ENCODE measurements at places on chromosomes 1 and 21.

GRCh38 chr1:182149411-182149965, 88.0 kb upstream of the ZNF648 start:
- DNase-seq, result no peak

DNA sequence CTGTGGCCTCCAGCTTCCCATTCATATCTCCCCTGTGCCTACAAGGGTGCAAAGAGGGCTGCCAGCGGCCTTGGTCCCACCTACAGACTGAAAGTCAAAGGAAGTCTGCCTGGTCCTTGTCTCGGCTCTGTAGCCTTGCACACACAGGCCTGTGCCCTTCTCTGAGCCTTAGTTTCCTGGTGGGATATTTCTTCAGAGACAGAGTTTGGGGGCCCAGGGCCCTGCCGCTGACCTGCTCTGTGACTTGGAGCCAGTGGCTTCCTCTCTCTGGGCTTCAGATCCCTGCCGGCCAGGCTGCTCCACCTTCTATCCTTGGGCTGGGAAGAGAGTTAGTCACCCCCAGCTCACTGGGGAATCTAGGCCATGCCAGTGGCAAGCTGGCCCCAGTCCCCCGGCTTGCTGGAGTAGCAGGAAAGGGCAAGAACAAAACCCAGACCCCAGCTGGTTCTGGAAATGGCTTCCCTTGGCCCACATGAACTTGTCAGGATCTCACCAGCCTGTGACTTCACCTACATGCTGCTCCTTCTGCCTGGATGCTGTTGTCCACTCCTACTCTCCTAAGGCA, 1.0 kb upstream of the TMEM61 start:
- no peak for DNase-seq

GRCh38 chr1:81800695-81801650, at the start of gene ADGRL2:
ADGRL2 (plus strand) TSS chr1:81800934; CDS start chr1:81836985, 36,051 bp downstream.
- DNase-seq, result no peak

DNA sequence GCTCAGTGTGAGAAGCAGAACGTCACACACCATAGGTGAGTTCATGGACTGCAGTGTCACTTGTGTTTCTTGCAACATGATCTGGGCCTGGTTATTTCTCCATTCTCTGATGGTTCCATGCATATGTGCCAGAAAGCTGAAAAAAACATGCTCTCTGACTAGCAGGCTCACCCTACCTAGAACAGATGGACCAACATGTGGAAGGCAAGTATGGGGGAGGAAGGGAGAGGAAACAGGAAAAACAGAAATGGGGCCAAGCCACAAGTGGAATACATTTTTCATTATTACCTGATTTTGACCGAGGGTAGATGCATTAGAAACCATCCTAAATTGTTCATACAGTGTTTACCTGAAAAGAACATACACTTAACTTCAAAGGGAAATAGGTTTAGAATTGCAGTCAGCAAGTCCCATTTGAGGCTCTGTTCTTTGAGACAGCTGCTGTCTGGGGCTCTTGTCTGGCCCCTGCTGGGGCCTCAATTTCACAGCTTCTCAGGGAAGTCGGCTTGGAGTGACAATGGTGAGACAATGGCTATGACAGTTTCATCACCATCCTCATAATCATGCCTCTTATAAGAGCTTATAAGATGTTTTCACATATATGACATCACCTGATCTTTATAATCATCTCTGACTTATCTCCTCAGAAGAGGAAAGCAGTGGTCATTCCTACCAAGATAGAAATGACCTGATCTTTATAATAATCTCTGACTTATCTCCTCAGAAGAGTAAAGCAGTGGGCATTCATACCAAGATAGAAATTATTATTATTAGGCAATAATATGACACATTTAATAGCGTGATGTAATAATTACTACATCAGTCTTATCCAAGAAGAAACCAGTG, 327.3 kb downstream of the SIPA1L2 start:
- DNase-seq, result no peak

- DNase-seq, result no peak
Observed at GRCh38 chr1:42739753-42740700, at the start of gene CLDN19. CLDN19 (minus strand) TSS chr1:42740236; CDS start chr1:42740063, 173 bp downstream.

DNA sequence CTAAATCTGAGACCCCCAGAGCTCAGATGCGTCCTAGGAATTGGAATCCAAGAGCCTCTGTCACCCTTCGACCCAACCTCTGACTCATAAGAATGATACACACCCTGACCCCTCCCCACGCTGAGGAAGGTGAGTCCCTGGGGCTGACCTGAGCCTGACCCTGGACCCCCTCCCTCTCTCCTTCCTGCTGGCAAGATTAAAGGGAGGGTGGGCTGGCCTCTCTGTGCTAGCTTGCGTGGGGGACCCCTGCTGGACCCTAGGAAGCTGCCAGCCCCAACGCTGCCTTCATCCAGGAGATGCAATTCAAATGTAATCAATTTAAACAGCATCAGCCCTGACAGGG, 627 bp downstream of the PLEKHA6 start:
- no peak for DNase-seq

- DNase-seq, result no peak
Observed at GRCh38 chr1:4595341-4596225, 58.8 kb upstream of the AJAP1 start.

DNA sequence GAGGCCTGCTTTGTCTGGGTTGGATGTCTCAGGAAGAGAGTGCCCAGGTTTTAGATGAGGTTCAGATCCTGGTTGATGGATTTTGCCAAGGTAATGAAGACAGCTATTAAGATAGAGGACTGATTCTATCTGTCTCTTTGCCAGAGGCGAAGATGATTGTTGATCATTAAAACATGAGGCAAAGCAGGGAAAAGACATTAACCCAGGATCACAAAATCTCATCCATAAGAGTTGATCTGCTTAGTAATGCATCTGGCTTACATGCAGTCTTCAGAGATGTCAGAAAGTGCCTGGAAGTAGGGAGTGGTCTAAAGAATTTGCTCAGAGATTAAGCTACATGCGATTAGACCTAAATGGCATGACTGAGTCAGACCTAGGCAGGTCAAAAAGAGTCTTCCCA, 229.6 kb upstream of the PLD5 start:
- DNase-seq, result no peak

- no peak for DNase-seq
Observed at GRCh38 chr1:226993814-226994585, 53.9 kb downstream of the COQ8A start.

GRCh38 chr1:201903135-201903534, 14.4 kb downstream of the SHISA4 start:
- DNase-seq, result no peak

DNA sequence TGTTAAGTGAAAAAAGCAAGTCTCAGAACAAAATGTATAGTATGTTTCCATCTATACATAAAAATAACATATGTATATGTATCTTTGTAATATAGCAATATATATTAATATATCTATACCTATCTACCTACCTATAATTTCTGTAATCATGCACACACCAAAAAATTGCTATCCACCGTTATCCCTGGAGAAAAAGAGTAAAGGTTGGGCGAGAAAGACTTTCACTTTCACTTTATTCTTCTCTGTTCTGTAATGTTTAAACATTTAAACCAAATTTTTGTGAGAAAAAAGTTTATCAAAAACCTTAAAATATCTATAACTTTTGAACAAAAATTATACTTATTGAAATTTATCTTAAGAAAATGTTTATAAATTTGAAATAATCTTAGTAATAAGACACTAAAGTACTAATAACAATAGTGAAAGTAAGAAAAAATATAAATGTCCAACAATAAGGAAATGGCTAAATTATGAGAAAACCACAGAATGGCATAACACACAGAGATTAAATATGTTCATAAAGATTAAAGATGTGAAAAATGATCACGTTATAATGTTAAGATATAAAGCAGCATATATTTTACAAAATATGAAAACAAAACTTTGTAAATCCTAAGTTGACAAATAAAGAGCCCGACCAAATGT, 74.0 kb upstream of the LRRC53 start:
- DNase-seq, result no peak
